ENCODE measurements at places on chromosomes 5 and 9.

- DNase-seq, result no peak
Measured at GRCh38 chr5:136084698-136085097, 47.9 kb upstream of the SMAD5 start.

DNA sequence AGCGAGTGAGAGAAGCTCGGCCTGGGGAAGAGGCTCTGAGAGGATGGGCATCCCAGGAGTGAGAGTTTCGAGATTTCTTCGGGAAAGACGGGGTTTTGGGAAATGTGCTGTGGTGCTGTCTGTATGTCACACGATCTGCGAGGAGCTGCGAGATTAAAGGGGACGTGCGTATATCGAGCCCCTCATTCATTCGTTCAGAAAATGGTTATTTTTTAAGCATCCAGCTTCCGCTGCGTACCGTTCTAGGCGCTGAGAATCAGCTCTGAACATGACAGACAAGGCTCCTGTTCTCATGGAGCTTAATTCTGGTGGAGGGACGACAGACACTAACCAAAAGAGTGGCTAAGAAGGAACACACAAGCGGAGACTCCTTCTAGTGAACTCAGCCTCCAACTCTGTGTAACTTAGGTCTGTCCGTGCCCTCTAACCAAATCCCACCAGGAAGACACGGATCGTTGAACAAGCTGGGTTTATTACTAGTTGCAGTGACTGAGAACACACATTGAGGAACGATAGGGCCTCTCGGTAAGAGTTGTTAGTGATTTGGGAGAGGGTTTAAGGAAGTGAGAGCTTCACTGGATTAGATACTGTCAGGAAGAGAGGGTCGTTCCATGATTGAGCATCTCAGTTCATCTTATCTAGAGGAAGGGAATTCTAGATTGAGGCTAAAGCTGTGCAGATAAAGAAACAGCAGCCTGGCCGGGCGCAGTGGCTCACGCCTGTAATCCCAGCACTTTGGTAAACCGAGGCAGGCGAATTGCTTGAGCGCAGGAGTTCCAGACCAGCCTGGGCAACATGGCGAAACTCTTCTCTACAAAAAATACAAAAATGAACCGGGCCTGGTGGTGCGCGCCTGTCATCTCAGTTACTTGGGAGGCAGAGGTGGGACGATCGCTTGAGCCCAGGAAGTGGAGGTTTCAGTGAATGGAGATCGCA is 1.0 kb upstream of the FBXW11 start:
- DNase-seq, result no peak

DNA sequence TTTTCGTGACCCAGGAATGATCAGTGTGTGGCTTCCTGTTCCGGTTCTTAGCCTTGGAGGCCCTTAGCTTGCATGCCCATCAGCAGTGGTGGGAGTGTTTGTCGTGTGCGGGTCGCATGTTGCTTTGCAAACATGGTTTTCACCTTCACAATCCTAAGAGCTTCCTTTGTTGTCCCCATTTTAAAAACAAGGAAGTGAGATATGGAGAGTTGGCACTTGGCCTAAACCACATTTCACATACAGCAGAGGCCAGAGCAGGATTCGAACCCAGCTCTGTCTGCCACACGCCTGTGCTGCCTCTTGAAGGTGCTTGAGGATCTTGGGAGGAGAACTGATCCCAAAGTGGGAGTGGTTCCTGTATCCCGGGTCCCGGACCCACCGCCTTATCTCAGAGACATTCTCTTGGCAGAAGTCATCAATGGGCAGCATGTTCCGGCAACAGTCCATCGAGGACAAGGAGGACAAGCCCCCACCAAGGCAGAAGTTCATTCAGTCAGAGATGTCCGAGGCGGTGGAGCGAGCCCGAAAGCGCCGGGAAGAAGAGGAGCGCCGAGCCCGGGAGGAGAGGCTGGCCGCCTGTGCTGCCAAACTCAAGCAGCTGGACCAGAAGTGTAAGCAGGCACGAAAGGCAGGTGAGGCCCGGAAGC is 38.2 kb upstream of the POMT1 start:
- no peak for DNase-seq

- DNase-seq, result no peak
Measured at GRCh38 chr5:88888848-88889188, 5.8 kb upstream of the MEF2C start.

DNA sequence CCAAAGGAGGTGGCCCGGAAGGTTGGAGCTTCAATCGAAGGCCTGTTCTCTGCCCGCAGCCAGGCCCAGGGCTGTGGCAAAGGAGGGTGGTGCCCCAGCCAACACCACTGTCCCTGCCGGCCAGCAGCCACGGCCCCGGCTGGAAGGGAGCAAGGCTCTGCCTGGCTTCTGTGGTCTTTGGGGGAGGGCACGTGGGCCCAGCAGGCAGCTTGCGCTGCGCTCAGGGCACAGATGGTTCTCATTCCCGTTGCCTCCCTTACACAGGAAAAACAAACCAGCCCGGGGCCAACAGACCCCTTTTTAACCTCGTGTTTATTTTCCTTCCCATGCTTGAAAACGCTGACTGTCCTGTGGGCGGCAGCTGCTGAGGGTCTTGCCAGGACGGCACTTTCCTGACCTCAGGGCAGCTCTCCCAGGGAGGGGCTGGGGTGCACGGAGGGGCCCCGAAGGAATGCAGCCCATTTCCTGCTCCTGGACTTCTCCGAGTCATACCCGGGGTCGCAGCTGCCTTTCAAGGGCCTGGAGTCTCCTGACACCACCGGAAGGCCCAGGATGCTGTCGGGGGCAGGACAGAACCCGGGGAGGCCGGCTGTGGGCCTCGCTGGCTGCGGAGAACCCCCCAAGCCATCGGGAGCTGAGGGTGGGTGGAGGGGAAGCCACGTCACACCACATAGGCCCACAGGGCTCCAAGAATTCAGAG is 1.1 kb upstream of the GPSM1 start:
- DNase-seq, result peak; percentile 82

DNA sequence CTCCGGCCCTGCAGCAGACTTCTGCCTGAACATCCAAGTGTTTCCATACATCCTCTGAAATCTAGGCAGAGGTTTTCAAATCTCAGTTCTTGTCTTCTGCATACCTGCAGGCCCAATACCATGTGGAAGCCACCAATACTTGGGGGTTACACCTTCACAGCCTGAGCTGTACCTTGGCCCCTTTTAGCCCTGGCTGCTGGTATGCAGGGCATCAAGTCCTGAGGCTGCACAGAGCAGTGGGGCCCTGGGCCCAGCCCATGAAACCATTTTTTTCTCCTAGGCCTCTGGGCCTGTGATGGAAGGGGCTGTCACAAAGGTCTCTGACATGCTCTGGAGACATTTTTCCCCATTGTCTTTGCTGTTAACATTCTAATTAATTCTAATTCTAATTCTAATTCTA is 680.6 kb downstream of the ELAVL2 start:
- DNase-seq, result no peak

GRCh38 chr5:108382784-108383330 is 959 bp upstream of the FBXL17 start:
- DNase-seq, result no peak

DNA sequence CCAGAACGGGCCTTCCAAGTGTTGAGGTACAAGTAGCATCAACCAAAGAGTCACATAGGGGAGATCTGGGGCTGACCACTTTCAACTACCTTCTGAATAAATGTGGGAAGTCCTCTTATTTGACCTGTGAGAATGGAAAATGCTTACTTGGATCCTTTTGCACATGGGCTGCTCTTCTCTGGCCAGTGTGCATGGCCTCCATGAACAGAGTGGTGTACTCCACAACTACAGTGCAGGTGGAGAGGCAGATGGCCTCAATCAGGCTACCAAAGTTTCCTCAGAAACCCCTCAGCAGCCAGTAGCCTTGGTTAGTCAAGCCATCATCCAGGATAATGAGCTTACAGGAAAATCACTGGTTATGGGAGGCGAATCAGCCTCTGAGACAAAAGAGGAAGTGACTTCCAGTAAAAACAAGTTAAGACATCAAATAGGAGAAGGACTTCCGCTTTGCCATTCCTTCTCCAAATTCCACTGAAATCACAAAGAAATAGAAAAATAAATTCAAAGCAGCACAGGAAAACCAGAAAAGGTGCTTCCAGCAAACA is 18.3 kb upstream of the FCHO2 start:
- no peak for DNase-seq

GRCh38 chr5:152622628-152623027 is 217.5 kb upstream of the NMUR2 start:
- DNase-seq, result no peak

DNA sequence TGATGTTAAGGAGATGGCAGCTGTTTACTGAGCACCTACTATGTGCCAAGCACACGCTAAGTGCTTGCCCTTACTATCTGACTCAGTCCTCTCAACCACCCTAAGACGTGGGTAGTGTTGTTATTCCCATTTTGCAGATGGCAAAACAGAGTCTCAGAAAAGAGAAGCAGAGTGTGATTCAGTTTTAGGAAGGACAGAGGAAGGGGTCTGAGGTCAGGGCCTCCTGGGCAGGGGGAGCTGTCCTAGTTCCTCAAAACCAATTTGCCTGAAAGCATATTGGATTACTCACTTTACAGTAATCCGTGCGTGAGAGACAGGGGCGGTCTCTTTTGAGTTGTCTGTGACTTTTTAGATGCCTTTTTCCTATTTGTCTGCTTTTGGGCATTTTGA is 23.2 kb downstream of the DNM1 start:
- no peak for DNase-seq

DNA sequence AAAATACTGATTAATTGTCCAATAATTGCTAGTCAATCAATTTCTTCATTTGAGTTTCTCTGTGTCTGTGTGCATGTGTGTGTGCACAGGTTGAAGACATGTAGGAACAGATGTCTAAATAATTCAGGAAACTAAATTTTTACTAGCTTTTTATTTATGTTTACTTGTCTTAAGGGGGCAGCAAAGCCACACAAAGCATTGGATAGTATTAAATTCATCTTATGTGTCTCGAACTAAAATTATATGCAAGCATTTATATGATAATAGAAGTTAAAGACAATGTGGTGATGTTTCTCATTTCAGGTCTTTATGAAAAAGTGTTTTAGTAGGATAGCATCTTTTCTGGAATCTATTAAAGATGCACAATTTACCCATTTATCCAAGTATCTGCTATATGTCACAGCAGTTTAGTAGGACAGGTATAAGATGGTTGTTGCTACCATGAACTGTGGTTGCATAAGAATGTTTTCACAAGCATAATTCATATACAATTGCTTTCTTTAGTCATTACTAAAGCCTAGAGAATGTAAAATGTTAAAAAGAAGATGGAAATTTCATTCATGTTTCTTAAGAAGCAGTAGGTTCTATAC is 784.6 kb upstream of the NUDT12 start:
- no peak for DNase-seq

DNA sequence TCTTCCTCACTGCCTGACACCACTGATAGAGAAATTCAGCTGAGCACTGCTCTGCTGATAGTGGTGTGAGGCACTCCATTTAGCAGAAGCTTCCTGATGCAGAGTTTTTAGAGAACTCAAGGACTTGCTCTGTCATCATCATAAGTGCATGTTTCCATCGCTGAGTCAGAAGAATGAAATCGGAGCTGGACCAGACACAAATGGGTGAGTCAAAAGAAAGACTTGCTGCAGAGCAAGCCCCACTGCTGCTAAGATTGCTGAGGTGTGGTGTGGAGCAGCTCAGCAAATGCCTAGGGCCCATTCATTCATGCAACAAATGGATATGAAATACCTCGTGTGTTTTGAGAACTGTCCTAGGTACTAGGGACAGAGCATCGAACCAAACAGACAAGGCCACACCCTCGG is 410.2 kb upstream of the SLC30A5 start:
- DNase-seq, result peak; percentile 97

DNA sequence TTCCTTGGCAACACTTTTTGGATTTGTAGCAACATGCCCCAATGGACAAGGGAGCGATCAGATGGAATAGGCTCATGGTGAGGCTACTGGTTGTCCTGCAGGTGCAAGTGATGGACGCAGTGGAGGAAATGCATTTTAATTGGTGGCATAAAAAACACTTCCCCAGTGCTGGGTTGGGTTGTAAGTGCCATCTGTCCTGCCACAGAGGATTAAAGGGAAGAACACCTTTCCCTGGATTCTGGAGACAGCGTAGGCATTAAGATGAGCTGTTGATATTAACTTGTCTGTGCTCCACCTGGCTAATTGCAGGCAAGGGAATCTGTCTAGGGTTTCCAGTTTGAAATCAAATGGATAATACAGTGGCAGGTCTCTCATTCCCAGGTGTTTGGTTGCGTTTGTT is 173.4 kb downstream of the ZNF462 start:
- DNase-seq, result no peak

DNA sequence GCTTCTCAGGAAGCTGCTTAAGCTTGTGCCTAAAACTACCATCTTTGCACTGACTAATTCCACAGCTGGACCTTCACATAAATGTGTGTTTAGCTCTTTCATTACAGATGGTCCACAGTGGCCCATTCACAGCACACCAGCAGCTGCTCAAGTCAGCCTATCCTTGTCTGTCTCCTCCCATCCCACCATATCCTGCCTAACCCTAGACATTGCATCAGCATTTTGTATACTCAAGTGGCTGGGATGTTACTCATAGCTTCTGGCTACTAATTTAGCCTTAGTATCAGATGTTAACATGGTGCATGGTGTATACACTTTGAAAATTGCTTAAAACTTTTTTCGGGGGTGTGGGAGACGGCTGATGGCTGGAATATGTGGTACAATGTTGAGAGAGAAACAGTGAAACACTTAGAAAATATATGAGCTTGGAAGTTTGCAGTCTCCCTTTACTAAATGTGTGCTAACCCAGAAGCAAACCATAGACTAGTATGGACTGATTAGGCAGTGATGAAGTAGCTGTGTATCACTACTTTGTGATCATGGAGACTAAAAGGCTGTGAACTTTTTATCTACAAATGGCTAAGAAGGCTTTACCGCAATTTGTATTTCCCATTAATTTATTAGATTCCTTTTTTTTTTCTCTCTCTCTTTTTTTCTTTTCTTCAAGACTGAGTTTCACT is 83.1 kb downstream of the JMY start:
- DNase-seq, result peak; percentile 76

DNA sequence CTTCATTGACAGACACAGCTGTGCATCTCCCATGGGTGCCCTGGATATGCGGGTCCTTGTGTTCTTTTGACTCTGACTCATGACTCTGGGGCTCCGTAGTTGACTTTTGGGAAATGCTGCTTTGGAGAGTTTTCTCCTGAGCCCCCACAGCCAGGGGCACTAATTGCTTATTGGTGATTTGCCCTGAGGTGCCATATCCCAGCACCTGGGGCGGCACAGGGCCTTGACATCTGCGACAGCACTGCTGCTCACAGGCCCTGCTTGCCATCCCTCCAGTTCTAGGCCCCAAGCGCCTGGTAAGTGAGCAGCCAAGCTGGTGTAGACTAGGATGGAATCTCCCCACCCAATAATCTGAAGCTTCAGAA is 75.1 kb downstream of the AMBP start:
- DNase-seq, result no peak

GRCh38 chr5:99019812-99020697 is 91.2 kb upstream of the CHD1 start:
- peak; percentile 88 for DNase-seq

DNA sequence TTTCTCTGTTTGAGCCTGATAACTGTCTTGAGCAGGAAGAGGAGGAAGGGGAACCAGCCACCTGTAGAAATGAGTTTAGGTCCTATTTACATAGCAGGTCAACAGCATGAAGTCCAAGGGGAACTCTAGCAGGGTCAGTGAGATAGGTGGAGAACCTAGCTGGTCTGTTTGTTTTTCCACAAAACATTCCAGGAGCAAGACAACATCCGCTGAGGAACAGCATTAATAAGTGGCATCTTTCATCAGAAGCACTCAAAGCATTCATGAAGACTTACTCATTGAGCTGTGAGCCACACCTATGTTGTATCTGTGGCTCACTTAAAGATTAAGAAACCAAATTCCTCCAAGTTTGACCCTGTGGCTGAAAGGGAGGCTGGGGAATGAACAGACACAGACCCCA is 115.9 kb downstream of the ACTBL2 start:
- no peak for DNase-seq
